Fibroblast of upper back skin (primary cell): ENCODE measurements at places on chromosomes 7 and 10.

- DNase-seq = no peak
Observed at GRCh38 chr7:135361788-135362187, 128.2 kb downstream of the STRA8 start.

GRCh38 chr10:15841696-15842095 lies 18.6 kb downstream of the MINDY3 start:
- DNase-seq = no peak

GRCh38 chr10:3226960-3227744 lies 54.6 kb upstream of the PITRM1 start:
- DNase-seq = peak; percentile 98

DNA sequence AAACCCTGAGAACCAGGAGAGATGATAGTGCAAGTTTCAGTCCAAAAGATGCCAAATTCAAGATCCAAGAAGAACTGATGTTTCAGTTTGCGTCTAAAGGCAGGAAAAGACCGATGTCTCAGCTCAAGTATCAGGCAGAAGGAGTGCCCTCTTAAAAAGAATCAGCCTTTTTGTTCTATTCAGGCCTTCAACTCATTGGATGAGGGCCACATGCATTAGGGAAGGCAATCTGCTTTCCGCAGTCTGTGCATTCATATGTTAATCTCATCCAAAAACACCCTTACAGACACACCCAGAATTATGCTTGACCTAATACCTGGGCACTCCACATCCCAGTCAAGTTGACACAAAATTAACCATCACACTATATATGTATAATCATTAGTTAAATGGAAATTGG lies 45.2 kb downstream of the DNAJB9 start:
- DNase-seq = no peak

DNA sequence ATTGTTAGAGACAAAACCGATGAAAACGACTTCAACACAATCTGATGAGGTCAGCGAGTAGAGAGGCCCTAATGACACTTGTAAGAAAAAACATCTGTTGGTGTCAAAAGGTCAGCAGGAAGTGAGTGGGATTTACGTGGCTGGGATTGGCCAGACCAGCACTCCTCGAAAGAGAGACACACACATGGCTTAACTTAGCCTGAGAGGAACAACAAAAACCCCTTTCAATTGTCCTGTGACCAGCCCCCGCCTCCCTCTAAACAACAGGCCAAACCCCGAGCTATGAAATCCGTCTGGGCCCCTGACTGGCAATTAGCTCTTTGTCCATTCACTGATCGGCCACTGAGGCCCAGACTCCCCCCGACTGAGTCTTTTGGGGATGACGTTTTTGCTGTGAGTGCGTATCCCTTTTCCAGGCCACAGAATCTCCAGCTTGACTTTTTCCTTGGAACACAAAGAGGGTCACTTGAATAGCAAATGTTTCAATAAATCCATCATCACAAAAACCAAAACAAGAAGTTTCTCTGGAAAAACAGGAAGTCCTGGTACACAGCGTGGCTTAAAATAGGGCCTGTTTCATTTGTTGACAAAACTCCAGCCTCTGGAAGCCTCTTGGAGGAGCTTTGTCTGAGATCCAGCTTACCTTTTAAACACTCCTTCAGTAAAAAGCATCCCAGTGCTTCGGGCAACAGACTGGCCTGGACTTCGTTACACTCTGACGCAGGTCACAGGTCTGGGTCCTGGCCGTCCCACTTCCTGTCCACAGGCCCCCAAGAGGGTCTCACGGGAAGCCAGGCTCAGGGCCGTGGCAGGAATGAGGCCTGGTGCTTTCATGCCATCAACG lies 103.0 kb downstream of the CTBP2 start:
- peak; percentile 84 for DNase-seq

DNA sequence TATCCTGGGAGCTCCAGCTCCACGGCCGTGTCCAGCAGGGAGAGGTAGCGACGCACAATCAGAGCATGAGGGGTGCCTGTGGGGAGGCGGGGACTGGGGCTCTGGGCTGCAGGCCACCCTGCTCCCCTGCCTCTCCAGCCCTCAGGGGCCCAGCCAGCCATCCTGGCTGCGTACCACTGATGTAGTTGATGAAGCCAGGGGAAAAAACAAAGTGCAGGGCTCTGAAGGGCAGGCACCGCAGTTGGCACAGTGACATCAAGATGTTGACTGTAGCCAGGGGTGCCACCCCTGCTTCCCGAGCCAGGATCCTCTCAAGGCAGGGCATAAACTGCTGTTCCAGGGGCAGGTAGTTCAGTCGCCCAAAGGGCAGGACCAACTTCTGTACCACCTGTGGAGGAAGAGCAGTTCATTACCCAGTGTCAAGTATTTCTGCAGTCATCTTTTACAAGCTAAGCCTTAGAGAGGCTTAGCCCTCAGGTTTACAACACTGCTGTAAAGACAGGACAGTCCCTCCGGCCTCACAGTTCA lies 2.8 kb downstream of the FASTK start:
- DNase-seq = no peak

- no peak for DNase-seq
Observed at GRCh38 chr7:12821746-12822145, 134.3 kb downstream of the ARL4A start.

DNA sequence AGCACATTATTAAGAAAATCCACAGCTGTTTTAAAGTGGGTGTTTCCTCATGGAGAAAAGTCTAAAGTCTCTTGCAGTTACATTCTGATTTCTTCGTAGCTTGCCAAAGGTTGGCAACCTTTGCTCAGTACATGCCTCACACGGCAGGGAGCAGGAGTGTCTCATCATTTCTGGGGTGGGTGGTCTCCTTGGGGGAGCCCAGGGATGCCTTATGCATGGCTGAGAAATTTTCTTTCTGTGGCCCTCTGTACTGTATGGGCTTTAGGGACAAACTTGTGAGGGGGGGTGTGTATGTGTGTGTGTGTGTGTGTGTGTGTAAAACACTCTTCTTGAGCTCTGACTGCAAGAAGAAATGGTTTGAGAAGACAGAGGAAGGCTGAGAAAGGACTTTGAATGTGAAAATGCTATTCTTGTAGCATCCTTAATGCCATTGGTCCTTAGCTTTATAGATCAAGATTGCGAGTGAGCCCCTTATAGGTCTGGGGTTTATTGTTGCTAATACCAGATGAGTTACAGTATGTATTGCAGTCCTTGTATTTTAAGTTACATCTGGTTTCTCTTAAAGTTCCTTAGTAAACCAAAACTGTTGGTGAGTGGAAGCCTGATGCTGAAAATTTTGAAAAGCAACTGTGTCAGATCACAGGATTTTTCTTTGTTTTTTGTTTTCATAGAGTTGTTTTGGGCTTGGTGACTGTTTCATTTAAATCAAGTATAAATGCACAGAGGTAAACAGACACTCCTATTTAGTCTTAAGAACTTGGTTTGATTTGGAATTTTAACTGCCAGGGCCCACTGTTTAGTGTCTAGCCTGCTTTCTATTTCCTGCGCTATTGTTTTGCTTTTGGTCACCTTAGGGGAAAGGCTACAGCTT lies 242.0 kb downstream of the BICC1 start:
- DNase-seq = peak; percentile 82

DNA sequence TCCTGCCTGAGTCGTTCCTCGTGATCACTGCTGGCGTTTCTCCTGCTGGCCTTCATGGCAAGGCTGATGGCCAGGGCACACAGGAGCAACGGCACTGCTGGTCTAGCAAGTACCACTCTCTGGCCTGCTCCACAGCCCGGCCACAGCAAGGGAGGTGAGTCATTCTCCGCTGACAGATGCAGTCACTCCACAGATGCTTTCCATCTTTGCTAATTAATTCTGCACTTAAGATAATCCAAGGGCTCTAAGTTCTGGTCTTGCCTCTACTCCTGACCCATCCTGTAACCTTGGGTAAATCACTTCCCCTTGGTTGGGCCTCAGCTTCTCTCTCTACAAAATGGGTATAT lies 244.4 kb downstream of the RPS24 start:
- DNase-seq = peak; percentile 68

DNA sequence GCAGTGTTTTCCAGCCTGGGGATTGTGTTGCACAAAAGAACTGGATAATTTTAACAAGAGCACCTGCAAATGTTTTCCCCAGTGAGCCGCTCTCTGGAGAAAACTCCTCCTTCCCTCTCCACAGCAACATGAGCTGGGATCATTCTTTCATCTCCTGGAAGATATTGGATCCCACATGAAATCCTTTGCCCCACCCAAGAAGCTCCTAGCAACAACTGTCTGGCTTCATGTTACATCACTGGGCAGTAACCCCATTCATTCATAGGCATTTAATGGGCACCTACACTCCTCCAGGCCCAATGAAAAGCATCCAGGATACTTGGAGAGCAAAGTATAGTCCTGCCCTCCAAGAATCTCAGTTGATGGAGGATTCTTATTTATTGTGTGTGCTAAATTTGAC lies 27.2 kb downstream of the LSM5 start:
- DNase-seq = no peak

DNA sequence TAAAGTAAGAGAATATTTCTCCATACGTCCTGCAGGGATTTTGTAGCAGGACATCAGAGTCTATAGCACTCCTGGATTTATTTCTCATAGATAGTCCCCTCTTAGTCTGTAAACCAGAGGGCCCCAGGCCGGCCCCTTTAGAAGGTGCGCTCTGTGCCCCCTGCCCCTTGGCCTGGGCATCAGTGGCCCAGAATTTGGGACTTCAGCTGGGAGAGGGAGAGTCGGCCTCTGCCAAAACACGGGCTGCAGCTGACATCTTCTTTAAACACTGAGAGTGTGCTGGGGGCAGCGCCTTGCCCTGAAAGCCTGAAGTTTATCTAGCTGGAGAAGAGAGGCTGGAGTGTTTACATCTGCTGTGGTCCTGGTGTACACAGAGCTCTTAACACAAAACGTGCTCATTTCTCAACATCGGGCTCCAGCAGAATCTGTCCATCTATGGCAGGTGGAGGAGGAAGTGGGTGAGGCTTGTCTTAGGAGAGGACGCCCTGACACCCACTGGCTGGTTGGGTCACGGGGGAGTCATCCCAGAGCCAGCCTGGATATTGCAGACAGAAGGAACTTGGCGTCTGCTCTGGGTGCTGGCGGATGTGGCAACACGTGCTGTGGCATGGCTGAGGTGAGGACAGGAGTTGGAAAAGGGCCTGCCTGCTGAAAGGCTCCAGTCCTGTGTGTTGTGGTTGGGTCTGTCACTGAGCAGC lies 5.0 kb upstream of the TACR2 start:
- DNase-seq = no peak

GRCh38 chr7:116524609-116525297 lies at the start of gene CAV1:
CAV1 (plus strand) TSS chr7:116525036; CDS start chr7:116525063, 27 bp downstream.
- peak; percentile 96 for DNase-seq

DNA sequence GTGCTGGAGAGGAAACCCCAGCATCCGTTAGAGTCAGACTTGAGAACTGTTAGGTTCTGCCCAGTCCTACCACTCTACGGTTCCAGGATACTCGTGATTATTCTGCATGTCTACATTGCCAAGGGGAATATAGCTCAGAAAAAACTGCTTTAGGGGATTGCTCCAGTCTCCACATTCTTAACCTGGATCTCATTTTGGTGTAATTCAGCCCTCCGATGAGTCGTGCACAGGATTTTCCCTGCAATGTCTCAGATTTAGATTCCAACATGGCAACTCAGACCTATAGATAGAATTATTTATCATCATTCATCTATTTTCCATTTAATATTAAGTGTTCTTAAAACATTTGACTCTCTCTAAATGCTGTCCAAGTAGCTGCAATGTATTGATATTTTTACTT lies 121.1 kb upstream of the ZEB1 start:
- peak; percentile 70 for DNase-seq

- DNase-seq = no peak
Observed at GRCh38 chr10:59741048-59741447, 12.2 kb downstream of the MRLN start.

GRCh38 chr7:131284702-131285419 lies 42.8 kb upstream of the MKLN1 start:
- no peak for DNase-seq

DNA sequence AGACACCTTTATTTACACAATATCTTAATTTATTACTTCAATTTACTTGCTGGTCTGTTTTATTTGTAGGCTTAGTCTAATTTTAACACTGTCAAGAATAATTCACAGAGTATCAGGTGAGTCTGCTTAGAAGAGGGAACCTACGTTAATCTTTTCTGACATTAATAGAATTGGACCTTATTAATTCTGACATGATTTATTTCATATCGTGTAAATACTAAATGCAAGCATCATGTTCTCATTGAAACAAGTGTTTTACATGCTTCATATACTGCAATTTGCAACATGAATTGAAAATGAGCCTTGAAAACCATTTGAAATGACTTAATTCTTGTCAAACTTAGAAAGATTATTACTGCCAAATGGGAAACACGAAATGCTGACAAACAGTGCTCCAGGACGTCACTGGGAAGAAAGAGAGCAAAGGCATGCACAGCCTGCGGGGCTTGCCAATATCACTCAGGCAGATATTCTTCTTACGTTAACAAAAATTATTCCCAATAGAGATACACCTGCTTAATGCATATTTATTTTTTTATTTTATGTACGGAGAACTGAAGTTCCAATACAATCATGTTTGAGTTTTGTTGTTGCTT lies 282.0 kb upstream of the AKR1E2 start:
- DNase-seq = peak; percentile 18

GRCh38 chr10:96991313-96991841 lies 159.3 kb downstream of the LCOR start:
- DNase-seq = peak; percentile 78

DNA sequence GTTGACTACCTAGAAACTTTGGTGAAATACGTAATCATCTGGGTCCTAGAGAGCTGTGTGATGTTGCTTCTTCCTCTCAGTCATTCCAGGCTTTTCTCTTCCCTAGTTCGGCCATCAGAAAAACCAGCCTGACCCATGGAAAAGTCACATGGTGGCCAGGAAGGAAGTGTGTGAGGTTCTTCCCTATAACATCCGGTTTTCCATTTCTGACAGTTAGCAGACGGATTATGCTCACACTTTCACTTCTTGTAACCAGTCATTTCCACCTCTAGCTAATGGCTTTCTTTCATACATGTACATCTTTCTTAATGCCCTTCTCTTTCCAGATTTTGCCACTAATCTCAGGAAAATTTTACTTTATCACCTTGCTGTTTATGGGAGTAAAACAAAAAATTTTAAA lies 110.0 kb upstream of the GLCCI1 start:
- DNase-seq = no peak

DNA sequence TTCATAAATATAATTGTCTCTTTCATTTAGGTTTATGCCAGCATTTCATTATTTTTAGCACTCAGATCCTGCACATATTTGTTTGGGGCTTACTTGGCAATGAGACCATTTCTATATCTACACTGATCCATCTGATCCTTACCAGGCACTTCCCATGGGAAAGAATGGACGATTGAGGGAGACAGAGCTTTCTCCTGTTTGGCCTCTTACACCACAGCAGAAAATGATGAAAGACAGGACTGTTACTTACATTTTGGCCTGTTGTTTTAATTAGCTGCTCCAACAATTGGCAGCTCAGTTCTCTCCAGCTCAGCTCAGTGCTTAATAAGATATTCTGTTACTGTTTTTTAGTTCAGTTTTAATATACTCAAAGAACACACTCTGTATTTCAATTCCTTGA lies 77.6 kb upstream of the RSU1 start:
- no peak for DNase-seq
